ENCODE measurements at places on chromosomes 4 and X.

DNA sequence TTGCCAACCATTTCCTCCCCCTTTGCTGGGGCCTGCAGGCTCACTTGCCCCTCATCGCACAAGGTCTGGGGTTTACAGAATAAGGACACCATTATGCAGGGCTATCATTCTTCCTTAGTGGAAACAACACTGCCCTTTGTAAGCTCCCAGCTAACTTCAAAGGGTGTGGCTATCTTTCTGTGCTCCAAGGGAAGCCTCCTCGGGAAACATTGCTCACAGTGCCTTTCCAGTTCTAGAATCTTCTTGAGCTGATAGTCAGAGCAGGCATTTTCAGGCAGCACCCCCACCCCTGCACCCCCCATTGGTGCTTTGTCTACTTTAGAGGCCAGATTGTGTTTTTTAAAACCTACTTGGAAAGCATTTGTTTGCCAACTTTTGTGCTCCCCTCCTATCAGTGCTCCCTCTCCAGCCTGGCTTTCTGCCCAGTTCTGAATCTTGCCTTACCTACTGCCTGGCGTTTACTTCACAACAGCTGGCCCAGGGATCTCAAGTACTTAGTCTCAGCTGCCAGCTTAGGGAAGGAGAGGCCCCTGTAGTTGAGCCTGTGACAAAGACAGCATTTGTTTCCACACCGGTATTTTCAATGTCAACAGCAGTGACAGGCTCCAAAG is 53.5 kb downstream of the PLAC1 start:
- DNase-seq, result no peak

- no peak for DNase-seq
These were observed 13.4 kb downstream of the TRPC3 start for GRCh38 chr4:121938282-121939092.

- DNase-seq, result no peak
These were observed 54.9 kb downstream of the PGRMC2 start for GRCh38 chr4:128232719-128233118.

GRCh38 chr4:6471307-6472007 is 957 bp downstream of the PPP2R2C start:
- DNase-seq, result peak; percentile 35

DNA sequence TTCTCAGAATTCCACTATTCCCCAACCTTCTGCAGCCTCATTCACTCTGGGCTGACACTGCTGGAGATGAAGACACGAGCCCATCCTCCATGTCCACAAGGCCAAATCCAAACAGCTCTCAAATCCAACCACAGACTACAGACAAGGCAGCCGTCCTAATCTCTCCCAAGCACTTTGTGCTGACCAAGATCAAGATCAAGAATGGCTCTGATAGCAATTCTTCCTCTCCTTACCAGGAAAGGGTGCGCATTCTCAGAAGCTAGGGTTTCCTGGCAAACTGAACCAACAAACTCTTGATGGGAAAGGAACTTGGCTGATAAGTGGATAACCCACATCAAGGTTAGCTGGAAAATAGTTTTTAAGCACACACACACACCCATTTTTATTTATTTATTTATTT is 26.5 kb downstream of the RELL1 start:
- DNase-seq, result no peak

DNA sequence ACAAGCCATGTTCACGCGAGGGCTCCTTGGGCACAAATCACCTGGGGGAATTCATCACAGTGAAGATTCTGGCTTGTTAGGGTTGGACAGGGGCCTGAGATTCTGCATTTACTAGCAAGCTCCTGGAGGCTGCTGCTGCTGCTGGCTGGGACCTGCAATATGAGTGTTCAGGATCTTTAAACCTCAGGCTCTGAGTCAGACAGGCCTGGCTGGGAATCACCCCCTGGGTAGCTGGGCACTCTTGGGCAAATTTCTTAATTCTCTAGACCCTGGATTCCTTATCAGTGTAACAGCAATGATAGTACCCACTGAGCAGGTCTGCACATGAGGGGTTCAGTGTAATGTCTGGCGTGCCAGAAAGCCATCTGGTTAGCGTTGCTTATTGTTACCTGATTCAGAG is 101.5 kb downstream of the DHX15 start:
- no peak for DNase-seq

GRCh38 chr4:145909773-145910172 is 28.9 kb downstream of the ZNF827 start:
- DNase-seq, result no peak

DNA sequence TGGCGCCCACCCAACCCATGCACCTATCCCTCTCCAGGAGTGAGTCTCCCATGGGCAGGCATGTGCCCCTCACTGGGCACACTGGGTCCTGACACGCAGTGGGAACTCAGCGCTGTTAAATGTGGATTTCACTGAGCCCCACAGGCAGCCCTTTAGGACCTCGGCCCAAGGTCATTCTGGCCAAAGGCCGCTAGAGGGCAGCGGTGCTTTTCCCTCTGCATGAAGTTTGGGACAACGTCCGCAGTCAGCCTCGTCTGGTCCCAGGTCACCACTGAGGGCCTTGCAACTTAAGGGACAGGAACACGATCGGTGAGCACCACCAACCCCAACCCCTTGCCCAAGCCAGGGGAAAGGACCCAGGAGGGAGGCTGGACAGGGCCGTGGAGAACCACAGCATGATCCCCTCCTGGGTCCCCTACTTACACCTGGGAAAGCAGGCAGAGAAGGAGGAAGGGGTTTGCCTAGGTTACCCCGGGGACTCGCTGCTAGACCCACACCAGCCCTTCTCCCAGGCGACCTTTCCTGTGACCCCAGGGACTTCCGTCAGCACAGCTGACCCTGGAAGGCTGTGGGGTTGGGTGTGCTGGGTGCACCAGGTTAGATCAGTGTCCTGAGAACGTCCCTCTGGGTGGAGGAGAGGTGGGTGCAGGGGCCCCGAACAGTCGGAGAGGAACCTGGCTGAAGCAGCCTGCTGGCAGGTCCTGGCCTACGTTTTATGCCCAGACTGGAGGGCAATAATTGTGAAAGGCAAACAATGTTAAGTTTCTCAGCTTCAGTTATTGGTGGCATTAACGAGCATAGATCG is 24.0 kb downstream of the CYTL1 start:
- DNase-seq, result peak; percentile 82

GRCh38 chr4:4217113-4217512 is 9.6 kb downstream of the OTOP1 start:
- no peak for DNase-seq

GRCh38 chr4:84750260-84750959 is 167.5 kb downstream of the CDS1 start:
- DNase-seq, result peak; percentile 32

DNA sequence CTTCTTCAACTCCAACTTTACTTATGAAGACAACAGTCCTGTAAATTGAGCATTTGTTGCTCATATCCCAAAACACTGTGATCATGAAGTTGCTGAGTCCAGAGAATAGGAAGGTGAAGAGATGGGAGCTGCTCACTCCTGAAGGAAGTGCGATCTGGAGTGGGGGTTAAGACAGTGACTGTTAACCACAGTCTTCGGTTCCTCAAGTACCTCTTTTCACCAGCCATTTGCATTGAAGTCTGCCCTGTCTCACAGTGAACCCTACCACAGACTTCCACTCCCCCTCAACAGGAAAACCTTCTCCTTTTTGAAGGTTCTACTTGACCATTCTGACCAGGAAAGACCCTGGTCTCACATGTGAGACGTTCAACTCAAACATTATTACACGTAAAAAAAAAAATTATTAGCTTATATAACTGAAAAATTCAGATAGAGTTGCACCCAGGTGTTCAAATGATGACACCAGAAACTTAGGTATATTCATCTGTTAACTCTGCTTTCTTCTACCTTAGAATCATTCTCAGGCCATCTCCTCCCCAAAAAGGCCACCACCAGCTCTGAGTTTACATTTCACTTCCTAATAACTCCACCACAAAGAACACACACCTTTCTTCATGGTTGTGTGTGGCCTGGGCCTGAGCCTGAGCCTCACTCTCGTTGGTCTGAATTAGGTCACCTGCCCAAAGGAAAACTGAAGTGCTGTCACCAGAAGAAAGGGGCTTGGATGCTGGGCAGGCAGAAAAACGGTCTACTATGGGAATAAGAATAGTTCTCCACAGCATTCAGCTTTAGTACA is 199.2 kb downstream of the DCTD start:
- peak; percentile 17 for DNase-seq

DNA sequence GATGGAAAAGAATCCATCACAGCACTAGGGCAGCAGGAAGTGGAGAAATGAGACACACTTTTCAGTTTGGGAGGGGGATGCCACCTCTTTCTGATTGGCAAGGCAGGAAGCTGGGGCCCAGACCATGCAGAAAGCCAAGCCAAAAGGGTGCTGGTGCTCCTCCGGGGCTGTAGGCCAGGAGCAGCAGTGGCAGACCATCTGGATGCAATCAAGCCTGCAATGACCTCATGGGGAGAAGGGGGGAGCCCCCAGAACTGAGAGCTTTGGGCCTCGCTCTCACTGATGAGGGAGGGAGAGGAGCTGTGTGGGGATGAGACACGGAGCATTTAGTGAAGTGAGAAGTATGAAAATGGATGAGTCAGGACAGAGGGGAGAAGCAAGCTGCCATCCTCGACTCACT is 141.3 kb upstream of the NALF2 start:
- no peak for DNase-seq

GRCh38 chrX:14964500-14964899 is 91.3 kb downstream of the MOSPD2 start:
- DNase-seq, result no peak

- DNase-seq, result no peak
These were observed 20.5 kb downstream of the TMEM187 start for GRCh38 chrX:153993079-153993478.

DNA sequence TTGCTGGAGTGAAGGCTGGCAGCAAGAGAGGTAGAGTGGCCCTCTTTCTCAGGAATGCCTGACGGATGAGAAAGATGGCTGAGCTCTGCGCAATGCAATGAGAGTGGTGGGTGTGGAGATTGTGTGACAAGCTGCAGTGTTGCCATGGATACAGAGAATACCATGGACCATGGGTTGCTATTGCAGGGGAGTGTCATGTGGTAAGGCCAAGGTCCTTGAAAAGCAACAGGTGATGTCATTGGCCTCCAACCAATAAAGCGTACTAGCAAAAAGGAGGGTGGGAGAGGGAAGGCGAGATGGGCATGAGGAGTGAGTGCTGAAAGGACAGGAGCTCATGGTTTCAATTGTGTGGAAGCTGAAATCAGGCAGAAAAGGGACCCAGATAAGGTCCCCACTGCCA is 1.8 kb downstream of the PNMA5 start:
- DNase-seq, result no peak

DNA sequence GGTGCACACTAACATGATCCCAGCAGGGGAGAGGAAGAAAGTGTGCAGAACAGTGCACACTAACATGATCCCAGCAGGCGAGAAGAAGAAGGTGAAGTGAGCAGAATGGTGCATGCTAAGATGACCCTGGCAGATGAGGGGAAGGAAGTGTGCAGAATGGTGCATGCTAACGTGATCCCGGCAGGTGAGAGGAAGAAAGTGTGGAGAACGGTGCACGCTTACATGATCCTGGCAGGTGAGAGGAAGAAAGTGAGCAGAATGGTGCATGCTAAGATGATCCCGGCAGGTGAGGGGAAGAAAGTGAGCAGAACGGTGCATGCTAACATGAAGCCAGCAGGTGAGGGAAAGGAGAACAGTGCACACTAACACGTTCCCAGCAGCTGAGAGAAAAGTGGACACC is 83.7 kb downstream of the ACOX3 start:
- no peak for DNase-seq

GRCh38 chr4:160567634-160568033 is 1464.8 kb downstream of the RAPGEF2 start:
- DNase-seq, result no peak

DNA sequence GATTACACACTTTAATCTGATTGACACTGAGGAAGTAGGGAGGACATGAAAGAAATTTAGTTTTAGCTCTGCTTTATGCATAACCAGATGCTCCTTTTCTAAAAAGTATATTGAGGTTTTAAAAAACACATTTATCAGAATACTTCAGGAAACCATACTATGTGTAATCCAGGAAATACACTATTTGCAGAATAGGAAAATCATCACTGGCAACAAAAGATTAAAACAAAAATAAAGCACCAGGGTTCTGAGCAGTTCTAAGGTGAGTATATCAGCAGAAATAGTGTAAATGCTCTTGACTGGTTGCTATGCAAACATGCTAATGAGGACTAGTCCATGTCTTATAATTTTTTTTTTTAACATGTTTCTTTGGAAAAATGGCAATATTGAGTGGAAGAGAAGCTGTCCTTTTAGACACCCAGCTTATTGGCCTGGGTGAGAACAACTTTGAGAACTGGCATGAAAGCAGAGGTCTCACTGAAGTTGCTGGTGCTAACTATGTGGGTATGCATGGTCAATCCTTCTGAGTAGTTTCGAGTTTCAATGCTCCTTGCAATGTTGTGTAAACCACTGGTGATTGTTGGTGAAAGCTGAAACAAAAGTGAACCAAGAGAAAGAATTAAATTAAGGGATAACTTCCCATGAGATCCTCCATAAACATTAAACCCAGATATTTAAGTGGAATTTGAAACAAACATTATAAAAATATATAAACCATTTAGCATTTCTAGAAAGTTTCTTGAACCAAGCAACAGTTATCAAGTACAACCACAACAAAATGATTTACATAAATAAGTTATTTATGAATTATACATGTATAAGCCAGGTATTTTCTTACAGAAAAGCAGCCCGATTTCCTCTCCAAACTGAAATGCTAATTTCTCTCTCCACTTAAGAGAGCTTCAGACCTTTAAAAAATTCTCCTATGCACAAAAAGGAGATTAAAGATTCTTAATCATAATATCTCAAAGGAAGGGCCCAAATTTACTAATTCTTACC is 20.4 kb upstream of the SCD5 start:
- DNase-seq, result no peak

DNA sequence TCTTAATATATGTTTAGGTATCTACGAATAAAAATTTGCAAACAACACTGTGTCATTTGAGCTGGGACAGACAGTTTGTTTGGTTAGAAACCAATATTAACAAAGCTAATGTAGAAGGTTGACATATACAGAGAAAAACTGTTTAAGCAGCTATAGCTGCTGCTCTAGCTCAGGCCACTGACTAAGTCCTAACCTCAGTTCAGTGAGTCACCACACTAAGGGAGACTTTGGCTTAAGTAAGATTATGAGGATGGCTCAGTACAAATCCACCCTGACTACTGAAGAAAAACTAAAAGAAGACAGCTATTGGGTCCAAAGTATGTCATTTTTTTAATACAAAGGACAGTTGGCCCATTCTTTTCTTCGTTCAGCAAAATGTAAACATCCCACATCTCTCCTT is 717.3 kb upstream of the ACTRT1 start:
- no peak for DNase-seq

DNA sequence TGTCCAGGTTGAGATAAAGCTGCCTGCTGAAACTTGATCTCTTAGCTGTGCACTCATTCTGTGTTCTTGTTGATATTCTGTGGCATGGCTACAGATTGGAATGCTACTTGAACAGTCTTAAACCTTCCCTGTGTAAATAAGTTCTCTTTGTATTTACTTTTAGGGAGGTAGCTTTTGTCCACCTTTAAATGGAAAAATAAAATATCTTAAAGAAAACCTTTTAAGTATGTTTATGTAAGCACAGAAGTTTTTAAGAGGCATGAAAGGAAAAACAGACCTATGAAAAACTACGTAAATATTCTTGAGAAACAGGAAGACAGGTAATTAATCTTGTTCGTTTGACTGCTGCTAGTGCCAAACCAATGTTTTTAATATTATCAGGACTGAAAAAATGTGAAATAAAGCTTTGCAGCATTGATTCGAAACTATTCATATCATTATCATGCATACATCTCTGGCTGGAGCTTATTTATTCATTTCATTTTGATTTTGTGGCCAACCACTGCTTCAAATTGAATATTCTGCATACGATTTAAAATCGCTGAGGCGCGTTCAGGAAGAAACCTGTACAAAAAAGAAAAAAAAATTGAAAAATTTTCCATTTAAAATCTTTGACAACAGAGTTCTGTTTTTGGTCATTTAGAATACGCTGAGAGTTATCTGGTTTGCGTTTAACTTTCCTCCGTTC is 17.8 kb downstream of the HSD17B13 start:
- DNase-seq, result no peak

Data from GM13976 (cell line).